ENCODE measurements at places on chromosomes 16 and 17.

- DNase-seq = peak; percentile 70
These were observed 22.7 kb downstream of the TMEM235 start for GRCh38 chr17:78253946-78254672.

- DNase-seq = no peak
These were observed 9.4 kb upstream of the ENGASE start for GRCh38 chr17:79065105-79065670.

DNA sequence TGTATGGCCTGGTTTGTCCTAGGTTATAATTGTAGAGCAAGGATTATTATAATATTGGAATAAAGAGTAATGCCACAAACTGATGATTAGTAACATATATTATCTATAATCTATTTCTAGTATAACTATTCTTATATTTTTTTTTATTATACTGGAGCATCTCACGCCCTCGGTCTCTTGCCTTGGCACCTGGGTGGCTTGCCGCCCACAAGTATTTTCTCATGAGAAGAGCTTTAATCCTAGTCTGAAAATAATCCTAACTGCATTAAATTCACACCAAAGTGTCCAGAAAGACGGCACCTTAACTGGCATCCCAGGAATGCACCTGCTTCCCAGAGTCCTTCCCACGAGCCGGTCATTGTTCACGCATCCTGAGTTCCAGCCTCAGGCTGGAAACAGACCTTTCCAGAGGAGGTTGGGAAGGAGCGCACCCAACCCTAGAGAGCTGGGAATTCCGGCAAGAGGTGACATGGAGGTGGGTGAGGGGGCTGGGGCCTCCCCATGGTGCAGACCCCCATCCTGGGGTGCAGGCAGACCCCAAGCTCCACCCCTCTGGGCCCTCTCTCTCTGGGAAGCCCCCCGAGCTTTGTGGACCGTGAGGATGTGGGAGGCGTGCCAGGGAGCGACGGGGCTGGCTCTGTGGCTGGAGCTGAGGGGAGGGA is 15.9 kb downstream of the CHMP1A start:
- DNase-seq = no peak

DNA sequence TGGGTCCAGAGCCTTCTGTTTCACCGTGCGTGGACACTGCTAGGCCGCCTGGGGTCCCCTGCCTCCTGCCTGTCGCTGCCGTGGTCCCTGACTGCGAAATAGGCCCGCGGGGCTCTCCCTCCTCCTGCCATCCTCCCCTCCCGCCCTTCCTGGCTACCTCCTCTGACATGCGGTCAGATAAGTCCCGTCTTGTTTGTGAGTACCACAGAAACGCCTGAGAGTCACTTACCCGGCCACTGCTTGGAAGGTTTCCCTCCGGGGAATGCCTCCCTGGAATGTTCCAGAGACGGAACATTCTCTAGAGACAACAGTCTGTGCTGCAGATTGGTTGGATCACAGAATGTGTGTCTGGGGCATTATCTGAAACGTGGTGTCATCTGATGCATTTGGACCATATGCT is 22.7 kb downstream of the CIBAR2 start:
- no peak for DNase-seq

DNA sequence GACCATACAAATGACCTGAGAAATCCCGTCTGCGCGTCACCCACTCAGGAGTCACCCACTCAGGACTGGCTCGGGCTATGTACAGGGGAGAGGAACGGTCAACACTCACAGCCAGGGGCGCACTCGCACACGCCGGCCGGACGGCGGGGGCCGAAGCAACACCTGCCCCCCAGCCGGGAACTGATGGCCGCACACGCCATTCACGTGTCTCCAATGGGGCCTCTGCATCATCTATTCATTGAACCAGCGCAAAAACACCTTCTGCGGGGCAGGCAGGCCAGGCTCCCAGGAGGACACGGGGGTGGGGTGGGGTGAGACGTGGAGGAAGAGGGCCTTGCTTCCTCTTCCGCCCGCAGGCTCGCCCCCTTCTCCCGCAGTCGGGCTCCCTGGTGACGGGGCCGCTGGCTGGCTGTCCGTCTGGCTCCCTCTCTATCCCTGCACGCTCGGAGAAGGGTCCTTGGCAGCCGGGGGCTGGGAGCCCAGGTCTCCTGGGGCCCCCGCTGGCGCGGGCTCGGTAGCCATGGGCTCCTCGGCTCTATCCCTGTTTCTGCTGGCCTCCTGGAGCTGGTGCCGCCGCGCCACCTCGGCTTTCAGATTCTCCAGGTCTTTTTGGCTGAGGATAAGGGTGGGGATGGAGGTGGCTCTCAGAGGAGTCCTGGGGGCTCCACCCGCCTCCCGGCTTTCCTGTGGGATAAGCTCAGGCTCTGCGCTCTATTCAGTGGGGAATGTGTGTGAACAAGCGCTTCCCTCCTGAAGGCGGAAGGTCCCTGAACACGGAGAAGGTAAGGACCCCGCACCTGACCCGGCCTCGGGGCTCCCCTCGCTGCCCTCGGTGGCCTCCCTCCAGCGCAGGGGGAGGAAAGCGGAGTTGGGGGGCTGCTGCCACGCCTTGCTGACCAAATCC is 21.1 kb downstream of the CLUH start:
- DNase-seq = no peak

GRCh38 chr17:50125420-50125997 is 4.5 kb downstream of the SAMD14 start:
- no peak for DNase-seq

DNA sequence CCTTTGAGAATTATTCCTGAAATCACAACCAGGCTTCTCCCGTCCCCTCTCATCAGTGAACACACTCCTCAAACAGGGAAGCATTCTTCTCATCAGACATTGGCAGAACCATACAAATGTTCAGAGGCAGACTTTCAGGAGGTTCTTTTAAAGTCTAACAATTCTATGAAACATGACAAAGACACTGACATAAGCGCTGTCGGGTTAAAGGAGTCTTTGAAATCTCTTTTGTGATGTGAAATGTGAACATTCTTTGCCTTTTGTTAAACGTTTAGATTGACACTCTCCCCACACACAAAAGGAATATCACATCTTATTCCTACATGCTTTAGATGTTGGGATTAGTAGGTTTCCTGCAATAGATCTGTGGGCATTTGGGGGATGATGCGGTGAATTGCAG is 63.9 kb downstream of the NETO2 start:
- DNase-seq = no peak

DNA sequence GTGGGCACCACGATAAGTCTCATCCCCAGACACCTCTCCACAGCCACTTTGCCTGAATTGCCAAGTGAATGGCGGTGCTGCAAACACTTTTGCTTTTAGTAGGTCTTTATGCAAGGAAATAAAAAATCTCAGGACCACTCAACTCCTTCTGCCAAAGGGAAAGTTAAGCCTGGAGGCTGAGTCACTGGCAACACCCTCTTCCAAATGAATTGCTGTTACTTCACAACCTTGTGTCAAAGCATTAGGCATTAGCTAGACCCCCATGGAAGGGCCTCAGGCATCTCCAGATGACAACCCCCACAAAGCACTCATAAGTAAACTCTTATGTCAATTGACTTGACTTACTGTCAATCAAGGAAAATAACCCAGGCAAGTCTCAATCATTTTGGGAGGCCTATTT is 43.0 kb downstream of the RNF112 start:
- no peak for DNase-seq

- DNase-seq = no peak
These were observed 310.0 kb downstream of the SEC14L1 start for GRCh38 chr17:77450742-77451244.

DNA sequence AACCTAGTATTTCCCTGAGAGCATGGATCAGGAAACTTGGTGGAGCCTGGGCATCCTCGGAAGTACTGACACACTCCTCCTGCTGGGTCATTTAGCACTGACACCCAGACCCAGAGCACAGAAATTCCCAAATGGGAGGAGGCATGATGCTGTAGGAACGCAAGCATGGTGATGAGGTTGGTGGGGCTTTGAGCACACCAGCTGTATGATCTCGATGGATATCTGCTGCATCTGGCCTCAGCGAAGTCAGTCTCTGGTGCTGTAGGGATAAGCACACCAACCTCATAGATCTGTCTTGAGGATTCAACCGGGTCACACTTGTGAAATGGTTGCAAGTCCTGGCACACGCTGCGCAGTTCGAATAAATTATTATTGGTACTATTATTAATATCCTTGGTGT is 52.5 kb downstream of the SHISA6 start:
- no peak for DNase-seq

- DNase-seq = peak; percentile 20
These were observed 4.1 kb downstream of the MAP2K3 start for GRCh38 chr17:21288571-21289017.

GRCh38 chr17:15657868-15658267 is 26.2 kb downstream of the TRIM16 start:
- DNase-seq = no peak

DNA sequence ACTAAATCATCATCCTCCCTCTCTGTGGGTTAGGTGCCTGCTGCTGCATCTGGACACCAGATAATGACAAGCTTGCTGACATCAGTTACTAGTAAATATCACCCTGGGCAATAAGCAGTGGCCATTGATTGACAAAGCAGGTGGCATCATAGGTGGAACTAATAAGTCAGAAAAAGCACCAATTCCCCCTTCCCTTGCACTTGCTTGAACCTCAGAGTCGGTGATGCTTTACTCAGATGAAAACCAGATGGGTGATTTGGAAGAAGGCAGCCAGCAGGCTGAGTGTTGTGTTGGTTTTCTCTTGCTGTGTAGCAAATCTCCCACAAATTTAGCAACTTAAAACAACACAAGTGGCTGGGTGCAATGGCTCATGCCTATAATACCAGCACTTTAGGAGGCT is 146.9 kb upstream of the NOL11 start:
- DNase-seq = no peak

GRCh38 chr17:66635386-66636045 is 199.4 kb upstream of the CACNG5 start:
- no peak for DNase-seq

- DNase-seq = no peak
These were observed 6.2 kb upstream of the FLCN start for GRCh38 chr17:17243163-17243562.

DNA sequence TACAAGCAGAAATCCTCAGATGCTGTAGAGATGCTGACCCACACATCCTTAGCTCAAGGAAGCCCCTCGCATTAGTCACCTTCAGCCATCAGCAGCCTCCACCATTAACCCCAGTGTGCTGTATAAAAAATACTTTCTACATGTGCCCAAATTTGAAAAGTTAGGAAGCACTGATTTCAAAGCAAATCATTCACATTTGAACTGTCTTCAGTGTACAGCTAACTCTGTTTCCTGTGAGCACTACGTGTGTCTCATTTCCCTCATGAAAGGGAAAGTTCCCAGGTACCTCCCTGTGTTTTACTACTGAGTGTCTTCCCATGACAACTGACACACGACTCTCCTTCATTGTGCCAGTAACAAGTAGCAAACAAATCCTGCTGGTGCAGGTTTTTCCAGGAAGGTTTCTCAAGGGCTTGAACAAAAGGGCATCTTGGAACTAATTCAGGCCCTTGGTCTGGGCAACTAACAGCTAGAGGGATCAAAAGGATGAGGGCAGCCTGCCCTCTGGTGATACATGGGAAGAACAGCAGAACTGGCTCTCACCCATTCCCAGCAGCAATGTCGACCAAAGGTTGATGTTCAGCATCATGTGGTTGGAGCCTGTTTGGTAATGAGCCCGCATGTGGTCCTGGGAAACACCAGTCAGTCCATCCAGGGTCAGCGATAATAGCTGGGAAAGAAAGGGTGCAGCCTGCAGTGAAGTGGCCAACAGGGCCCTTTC is 4.0 kb downstream of the SLC35B1 start:
- no peak for DNase-seq

GRCh38 chr16:48157794-48158193 is 2.0 kb upstream of the ABCC12 start:
- no peak for DNase-seq

GRCh38 chr17:59683283-59683682 is 23.9 kb downstream of the PTRH2 start:
- DNase-seq = no peak

DNA sequence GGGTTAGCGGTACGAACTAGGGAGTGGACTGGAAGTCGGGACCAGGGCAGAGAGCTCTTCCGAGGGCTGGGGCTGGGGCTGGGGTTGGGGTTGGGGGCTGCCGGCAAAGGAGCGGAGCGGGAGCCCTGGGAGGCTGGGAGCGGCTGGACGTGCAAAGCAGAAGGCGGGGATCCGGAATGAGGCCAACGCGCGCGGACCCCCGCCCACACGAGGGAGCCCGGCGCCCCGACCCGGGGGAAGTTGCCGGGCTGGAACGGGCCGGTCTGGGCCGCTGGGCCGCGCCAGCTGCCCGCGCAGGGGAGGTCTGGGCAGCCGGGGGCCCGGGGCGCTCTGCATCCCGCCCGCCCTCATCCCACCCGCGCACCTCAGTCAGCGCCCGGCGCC is 323 bp downstream of the ST3GAL2 start:
- DNase-seq = no peak

- DNase-seq = no peak
These were observed 45.2 kb downstream of the AXIN2 start for GRCh38 chr17:65515959-65516948.

- no peak for DNase-seq
These were observed 25.1 kb downstream of the SMARCE1 start for GRCh38 chr17:40622509-40622928.

- no peak for DNase-seq
These were observed 410.4 kb downstream of the CPPED1 start for GRCh38 chr16:12393239-12393638.

DNA sequence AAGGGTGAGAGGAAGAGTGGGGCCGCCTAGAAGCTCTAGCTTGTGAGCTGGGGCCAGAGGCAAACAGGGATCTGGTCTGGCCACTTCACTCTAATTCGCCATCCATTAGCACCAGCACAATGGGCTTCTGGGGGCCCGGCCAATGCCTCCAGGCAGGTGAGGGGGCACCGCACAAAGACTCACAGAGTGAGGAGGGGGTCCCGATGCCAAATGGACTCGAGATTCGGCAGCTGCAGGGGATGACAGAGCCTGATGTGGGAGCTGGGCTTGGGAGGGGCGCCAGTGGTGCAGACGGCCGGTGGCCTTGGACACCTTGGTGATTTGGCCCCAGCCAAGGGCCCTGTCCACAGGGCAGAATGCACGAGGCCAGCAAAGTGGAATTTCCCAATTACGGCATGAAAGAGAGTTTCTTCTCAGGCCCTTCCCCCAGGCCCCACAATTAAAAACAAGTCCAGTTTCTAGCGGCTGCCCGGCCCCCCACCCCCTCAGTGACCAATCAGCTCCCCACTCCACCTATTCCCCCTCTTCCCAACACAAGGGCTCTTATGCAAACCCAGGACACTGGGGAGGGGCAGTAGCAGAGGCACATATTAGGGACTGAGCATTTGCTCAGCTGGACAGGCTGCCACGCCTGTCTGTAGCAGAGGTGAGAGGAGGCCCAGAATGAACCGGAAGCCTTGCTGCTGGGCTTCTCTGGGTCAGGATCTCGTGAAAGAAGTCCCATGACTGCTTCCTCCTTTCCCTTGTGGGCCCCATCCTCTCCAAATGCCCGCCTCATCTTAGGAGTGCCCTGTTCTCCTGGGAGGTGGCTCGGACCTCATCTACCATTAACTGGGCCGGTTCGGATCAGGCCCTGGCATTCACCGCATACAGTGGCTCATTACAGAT is 39.4 kb upstream of the MTSS2 start:
- no peak for DNase-seq

DNA sequence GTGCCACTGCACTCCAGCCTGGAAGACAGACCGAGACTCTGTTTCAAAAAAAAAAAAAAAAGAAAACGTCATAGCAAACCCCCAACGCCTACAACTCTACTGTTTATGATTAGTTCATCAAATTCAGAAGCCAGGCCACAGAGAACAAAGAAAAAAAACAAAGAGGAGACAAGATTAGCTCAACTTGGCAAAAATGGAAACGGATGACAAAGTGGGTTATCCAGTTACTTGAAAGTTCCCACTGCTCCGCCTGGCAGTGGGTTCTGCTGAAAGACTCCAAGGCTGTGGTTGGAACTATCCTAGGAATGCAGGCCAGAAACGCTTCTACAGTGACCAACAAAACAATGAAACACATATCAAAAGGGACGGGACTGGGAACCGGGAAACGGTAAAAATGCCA is 53.1 kb downstream of the MRM3 start:
- DNase-seq = no peak
